ENCODE measurements at places on chromosomes 16 and 17.

- peak; percentile 82 for DNase-seq
These were observed 162.6 kb upstream of the PLCG2 start for GRCh38 chr16:81616321-81617020.

GRCh38 chr17:82270651-82271050 is 2.8 kb downstream of the CSNK1D start:
- DNase-seq, result no peak

- DNase-seq, result no peak
These were observed 139.8 kb upstream of the SDK2 start for GRCh38 chr17:73783945-73784603.

- DNase-seq, result no peak
These were observed 27.1 kb downstream of the USP31 start for GRCh38 chr16:23122144-23122543.

DNA sequence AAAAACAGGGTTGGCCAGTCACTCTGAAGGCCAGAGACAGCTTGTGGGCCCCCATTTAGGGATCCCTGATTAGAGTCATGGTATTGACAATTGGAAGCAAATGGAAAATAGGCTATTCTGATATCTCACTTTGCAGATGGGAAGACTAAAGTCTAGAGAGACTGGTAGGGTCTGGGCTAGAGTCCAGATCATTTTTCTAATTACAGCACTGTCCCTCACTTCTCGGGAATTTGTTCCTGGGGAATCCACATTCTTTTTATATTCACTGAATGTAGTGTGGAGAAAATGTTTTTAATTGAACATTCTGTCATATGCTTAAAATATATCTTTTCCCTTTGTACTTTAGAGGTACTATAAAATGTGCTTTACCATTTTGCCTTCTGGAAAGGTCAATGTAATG is 1.1 kb downstream of the KATNIP start:
- no peak for DNase-seq

DNA sequence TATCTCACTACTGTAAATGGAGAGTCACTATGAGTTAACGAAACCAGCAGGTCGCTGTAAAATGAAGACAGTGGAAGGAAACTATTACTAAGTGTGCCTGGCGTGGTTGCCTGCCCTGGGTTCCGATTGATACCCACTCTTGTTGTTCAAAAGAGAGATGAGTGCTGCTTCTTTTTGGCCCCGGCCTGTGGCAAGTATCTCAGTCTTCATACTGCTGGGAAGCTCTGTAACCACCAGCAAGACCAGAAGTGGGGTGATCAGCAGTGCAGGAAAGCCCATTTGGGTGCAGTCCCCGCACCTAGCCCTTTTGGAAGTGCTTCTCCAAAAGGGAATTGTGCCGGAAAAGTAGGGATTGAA is 104.5 kb downstream of the SNX29 start:
- no peak for DNase-seq

DNA sequence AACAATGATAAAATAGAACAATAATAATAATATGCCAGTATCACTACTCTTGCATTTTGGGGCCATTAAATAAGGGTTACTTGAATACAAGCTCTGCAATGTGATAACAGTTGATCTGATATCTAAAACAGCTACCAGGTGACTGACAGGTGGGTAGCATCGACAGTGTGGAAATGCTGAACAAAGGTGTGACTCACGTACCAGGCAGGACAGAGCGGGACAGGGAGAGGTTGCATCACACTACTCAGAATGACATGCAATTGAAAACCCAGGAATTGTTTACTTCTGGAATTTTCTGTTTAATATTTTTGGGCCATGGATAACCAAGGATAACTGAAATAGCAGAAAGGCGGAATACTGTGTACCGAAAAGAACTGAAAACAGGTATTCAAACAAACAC is 15.8 kb upstream of the ZNF19 start:
- no peak for DNase-seq

- DNase-seq, result peak; percentile 26
These were observed 14.2 kb upstream of the SLC52A1 start for GRCh38 chr17:5049314-5049841.

DNA sequence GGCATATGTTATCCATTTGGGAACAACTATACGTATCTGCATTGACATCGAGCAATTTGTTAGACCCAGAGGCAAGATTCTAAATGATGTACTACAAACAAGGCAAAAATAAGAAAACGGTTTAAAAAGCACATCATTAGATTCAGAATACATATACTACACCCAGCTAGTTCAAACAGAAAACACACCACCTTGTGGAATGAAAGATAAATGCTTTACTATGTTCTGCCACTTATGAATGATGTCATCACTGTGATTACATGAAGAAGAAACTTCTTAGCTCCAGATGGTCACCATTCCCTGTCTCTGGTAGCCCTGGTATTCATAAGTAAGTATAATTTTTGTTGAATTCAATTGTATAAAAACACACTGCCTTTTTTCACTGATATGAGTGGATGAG is 7.8 kb downstream of the NACA2 start:
- DNase-seq, result peak; percentile 62

DNA sequence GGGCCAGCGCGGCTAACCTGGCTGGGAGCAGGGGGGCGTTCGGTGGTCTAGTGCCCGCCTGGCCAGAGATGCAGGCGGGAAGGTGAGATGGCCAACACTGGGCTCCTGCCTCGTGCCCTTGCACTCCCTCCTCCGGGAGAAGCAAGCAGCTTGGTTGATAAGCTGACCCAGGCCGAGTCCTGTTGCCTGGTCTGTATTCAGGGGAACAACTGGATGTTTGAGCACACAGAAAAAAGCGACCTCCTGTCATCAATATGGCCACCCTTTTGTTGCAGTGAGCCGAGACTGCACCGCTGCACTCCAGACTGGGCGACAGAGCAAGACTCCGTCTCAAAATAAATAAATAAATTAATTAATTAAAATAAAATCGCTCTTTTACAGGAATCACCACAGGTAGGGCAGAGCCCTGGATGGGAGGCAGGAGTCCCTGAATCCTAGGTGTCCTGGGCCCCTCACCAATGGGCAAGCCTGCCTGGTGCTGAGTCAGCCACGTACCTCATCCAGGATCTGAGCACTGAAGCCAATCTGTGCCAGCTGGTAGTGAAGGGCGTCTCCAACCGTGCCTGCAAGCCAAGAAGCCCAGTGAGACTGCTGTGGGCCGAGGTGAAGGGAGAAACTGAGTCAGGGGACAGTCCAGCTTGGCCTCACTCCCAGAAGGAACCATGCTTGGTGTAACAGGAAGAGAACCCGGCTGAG is 31.8 kb downstream of the HASPIN start:
- no peak for DNase-seq

DNA sequence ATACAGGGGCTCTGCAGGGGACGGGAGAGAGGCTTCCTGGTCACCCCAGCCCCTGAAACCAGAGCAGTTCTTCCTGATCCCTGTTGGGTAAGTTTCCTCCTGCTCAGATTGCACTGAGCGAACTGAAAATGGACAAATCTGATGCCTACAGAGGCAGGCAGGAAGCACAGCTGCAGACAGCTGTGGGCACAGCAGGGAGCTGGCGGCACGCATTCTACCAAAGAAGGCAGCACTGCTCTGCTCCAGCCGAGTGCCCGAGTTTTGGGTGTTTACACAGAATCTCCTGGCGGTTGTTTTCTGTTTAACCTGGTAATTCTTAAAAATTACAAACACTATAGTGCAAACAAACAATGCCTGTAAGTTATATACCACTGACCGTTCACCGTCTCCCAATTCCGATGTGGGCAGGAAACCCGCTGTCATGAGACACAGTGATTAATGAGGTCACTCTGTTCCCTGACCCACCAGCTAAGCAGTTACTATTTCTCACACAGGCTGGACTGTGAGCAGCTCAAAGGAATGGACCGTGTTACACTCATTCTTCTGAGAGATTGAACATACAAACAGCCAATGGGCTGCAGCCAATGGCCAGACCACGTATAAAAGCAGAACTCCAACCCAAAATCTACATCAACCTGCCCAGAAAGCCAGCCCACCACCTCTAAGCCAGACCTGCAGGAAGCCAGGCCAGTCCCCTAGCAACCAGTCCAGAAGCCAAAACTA is 25.5 kb downstream of the NSMCE1 start:
- peak; percentile 97 for DNase-seq

- peak; percentile 84 for DNase-seq
These were observed 696 bp downstream of the NETO2 start for GRCh38 chr16:47142821-47143676.

- DNase-seq, result no peak
These were observed 40.3 kb downstream of the AP2B1 start for GRCh38 chr17:35627417-35627816.

DNA sequence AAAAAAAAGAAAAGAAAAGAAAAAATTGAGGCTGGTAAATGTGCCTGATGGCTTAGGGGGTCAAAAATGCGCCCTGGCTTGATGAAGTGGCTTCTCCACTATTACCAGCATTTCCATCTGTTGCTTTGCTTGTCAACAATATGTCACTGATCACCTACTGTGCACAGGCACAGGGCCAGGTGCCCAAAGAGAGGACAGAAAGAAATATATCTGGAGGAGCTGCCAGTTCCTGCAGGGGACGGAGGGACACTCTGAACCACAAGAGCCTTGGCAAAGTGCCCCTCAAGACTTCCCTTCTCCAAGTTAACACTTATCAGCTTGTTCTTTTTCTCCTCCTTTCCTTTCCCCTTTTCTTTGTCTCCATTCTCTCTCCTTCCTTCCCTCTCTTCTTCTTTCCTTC is 34.7 kb downstream of the GINS3 start:
- DNase-seq, result no peak

- DNase-seq, result peak; percentile 85
These were observed 177.6 kb downstream of the AIPL1 start for GRCh38 chr17:6257336-6257735.

DNA sequence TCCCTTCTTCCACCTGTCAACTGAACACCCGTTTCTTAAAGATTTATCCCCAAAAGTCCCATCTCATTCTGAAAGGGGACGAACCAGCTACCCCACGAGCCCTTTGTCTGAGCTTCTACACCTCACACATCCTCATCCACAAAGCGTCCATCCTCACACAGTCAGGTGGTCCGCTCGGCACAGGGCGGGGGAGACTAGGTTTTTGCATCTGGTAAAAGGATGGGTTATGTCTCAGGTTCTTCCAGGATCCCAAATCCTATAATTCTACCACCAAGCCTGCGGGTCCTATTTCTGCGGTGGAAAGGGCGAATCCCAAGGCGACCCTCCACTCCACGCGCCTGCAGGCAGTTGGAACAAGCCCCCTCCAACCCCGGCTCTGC is 458 bp downstream of the GFOD2 start:
- DNase-seq, result peak; percentile 30

DNA sequence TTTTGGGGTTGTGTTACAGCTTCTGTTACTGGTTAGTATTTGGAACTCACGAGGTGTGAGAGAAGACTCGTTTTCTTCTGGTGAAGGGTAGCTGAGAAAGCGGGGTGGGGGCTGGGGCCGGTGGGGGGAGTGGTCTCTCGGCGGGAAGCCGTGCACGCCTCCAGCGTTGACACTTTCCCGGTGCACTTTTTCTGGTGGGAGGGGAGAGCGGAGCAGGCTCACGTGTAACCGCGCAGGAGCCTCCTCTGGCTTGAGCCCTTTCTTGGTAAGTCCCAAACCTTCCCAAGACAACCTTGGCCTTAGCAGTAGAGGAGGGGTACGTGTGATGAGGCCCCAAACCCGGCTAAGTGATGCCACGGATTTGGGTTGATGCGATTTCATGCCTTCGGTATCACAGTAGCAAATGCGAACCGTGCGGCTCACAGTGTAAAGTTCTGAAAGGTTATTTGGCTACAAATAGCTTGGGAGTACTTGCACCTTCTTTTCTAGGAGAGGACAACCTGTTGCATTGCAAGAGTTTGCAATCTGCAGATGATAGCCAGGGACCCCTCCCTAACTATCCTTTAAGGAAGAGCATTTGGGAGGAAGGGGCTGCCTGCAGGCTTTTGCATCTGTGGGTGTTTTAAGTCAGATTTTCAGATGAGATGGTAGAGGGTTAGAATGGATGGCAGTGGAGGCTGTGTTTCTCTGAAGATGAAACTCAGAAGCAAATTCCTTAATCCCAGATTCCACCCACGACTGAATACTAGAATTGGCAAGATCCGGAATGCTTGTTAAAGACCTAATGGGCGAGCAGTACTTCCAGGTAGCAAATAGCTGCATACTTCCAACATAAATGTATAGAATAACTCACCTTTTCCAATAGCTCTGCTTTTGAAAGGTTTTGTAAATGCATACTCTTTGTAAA is 1.5 kb downstream of the HLF start:
- DNase-seq, result no peak

DNA sequence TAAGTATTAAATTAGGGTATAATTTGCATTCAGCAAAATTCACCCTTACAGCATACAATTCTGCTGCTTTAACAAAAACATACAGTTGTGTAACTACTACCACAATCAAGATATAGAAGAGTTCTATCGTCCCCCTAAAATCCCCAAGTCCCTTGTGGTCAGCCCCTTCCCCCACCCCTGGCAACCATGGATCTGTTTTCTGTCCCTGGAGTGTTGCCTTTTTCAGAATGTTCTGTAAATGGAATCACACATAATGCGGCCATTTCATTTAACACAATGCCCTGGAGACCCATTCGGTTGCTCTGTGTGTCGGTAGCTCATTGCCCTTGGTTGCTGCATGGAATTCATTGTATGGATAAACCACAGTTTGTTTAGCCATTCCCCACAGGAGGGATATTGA is 190.2 kb downstream of the IRX5 start:
- no peak for DNase-seq

DNA sequence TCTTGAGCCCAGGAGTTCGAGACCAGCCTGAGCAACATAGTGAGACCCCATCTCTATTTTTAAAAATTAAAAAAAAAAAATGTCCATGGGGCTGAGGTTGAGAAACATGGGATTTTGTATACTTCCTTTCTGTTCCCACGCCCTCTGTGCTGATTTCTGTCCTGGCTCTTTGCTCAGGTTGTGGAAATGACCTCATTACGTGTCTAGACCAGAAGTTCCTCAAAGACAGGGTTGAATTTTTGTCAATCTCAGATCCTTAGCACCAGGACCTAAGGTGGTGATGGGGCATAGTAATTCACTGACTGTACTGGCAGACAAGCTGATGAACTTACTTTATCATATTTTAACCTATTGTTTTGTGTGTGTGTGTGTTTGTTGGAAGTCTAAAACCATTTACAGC is 11.2 kb upstream of the HNF1B start:
- no peak for DNase-seq

- DNase-seq, result no peak
These were observed 6.4 kb upstream of the ARHGAP27 start for GRCh38 chr17:45438931-45439610.

GRCh38 chr17:82854226-82854625 is 14.4 kb upstream of the ZNF750 start:
- DNase-seq, result no peak

GRCh38 chr16:27058299-27058698 is 8.4 kb upstream of the C16orf82 start:
- DNase-seq, result no peak

DNA sequence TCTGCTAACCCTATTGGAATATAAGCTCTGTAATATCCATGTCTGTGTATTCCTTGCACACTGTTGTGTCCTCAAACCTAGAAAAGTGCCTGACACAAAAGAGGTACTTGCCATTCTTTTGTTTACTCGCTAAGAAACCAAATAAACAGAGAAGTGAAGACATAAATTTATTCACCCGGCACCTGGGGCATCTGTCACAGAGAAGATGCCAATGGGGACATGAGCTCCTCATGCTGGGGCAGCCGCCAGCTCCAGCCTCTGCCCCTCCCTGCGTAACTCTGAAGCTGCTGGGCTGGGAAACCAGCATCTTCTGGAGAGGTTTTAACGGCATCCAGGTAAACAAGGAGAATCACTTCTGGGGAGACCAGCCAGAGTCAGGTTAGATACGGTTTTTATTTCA is 15.1 kb upstream of the CDRT4 start:
- DNase-seq, result no peak

All from dermis blood vessel endothelial cell (primary cell).